ENCODE measurements at places on chromosomes 7 and 10. TPM values are rescaled to one million over a fixed set of nuclear protein-coding genes. Genes with fewer than 3 reads are reported as not detected.
A peak's percentile ranks its signal among the peaks of the same experiment; 100 is the strongest.

GRCh38 chr7:155724327-155725005, 80.0 kb downstream of the RBM33 start:
- DNase-seq = no peak

DNA sequence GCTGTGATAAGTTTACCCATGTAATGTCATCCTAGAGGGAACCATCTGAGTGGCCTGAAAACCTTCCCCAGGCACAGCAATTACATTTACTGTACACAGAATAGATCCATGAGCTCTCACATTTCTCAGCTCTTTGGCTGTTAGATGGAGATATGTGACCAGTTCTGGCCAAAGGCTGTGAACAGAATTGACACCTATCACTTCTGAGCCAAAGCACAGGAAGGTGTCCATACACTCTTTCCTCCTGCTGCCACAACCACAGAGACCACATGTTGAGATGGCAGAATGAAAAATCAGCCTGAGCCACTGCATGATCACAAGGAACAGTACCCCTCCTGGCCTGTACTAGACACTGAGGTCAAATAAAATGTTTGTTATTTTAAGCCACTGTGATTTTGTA, 44.3 kb upstream of the ATOH7 start:
- no peak for DNase-seq

- no peak for DNase-seq
Measured at GRCh38 chr10:71278691-71279588, 40.1 kb upstream of the SLC29A3 start.

DNA sequence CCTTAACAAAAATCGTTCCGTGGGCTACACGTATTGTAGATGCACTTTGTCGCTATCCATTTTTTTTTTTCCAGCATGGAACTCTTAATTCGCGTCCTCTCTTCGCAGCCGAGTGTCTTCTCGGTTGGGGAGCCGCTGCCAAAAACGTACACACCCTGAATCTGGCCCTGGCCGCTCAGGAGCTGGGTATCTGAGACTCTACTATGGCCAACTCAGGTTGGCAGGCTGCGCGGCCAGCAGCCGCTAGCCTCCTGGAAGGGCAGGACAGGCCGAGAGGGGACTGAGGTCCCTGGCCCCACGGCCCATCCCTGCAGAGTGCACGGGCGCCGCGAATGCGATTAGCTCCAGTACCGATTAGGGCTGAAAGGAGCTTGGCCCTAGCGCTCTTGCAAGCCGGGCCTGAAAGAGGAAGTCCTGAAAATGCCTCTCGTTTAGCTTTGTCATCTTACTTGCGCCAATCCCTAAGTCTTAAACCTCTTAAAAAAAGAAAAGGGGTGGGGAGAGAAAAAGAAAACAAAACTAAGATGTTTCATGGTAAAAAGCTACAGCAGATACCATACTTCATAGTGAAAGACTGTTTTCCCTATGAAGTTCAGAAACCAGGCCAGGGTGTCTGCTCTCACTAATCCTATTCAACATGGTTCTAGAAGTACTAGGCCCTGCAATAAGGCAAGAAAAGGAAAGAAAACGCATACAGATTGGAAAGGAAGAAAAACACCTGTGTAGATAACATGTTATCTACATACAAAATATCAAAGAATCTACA, 113.2 kb upstream of the RHEB start:
- DNase-seq = peak; percentile 68

Gene ADAMTS14
- total RNA-seq = not detected

DNA sequence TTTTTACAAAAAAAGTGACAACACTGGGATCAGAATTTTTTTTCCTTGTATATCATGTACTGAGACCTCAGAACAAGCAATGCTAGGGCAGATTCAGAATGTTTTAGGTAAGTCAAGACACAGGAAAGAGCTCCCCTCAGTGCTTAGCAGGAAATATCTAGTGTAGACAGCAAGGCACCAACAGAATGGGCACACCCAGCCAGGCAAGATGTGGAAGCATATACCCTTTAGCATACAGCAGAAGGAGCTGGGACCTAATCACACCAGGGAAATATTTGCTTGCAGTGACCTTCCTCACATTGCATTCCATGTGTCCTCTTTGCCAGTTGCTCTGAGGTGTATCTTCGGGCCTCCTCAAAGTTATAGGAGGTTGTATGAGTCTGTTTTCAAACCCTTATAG, 497.6 kb upstream of the LRRN3 start:
- DNase-seq = no peak

DNA sequence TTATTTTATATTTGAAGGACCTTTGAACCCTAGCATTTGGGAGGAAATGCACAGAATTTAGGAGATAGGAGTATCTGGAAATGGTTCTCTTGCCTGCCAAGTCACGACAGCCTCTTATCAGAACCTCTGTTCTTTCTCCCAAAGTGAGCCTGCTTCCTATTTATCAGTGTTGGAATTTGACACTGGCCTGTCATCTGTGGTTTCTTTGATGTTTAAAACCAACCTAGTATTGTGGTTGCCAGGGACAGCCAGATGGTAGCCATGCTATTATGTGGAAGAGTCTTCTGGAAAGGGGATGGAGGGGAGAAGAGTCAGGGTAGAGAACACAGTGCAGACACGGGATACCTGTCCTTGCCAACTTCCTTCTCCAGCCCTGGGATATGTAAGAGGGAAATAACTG, 21.1 kb downstream of the ZNF282 start:
- no peak for DNase-seq

Gene SPDYE17
- total RNA-seq = not detected

- DNase-seq = no peak
Measured at GRCh38 chr7:66894463-66895080, 26.5 kb upstream of the TMEM248 start.

GRCh38 chr10:106114656-106115186, 1049.8 kb downstream of the SORCS1 start:
- DNase-seq = no peak

- no peak for DNase-seq
Measured at GRCh38 chr10:86953747-86954680, 3.4 kb downstream of the MMRN2 start.

DNA sequence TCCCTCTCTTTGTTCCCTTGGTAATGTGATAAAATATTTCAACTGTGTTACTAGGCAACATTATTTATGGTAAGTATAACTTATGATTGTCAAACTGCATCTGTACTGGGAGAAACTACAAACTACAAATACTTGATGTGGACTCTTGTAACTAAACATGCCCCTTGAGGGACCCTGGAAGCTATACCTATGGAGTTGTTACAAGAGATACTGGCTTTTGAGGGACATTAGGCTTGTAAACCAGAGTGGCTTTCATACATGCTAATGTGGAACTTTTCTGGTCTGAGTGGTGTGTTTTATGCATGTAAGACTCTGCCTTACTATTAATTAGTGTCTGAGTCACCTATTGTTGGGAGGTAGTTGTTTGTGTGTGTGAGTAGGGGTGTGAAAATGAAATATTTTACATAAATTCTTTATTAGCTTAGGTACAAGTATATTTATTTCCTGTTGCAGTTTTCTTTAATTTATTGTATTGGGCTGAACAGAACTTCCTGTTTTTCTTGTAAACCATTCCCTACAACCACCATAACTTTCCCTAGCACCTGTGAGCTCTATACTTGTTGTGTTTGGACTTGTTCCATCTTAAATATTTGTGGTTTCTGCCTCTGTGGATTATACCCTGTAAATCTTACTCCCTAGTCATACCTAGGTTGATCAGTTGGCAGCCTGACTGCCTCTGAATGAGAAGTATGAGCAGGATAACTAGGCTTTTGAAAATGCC, 49.8 kb downstream of the STK31 start:
- no peak for DNase-seq

- DNase-seq = no peak
Measured at GRCh38 chr7:51046482-51046881, 263.8 kb upstream of the GRB10 start.

DNA sequence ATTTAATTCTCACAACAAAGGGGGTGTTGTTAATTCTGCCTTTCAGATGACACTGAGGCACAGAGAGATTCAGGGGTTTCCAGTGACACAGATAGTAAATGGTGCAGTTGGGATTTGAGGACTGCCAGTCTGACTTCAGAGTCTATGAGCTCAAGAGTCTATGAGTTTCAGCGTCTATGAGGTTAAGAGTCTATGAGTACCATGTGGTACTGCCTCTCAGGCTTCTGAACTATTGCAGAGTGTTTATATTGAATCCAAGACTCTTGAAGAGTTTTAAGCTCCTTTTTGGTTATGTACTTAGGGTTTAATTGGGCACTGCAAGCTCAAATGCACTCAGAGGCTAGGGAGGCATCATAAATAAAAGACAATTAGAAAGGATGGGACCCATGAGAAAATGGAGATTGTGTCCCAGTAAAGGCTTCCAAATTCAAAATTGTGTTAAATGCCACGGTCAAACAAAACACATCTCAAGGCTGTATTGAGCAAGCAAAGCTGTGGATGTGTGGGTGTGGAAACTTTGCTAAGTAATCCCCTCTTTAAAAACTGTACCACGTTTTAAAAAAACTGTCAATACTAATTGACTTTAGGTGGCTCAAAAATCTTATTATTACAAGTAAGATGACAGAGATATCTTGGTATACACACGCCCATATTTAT, 123.9 kb upstream of the FAM171A1 start:
- no peak for DNase-seq

All from CD8-positive, alpha-beta memory T cell (primary cell).